GM12878 (cell line): ENCODE measurements at places on chromosomes 11 and 22. TPM values are rescaled to one million over a fixed set of nuclear protein-coding genes. Genes with fewer than 3 reads are reported as not detected.
A peak's percentile ranks its signal among the peaks of the same experiment; 100 is the strongest.

Gene MIEF1
- total RNA-seq: 50.9 and 52.3 TPM in 2 replicates

DNA sequence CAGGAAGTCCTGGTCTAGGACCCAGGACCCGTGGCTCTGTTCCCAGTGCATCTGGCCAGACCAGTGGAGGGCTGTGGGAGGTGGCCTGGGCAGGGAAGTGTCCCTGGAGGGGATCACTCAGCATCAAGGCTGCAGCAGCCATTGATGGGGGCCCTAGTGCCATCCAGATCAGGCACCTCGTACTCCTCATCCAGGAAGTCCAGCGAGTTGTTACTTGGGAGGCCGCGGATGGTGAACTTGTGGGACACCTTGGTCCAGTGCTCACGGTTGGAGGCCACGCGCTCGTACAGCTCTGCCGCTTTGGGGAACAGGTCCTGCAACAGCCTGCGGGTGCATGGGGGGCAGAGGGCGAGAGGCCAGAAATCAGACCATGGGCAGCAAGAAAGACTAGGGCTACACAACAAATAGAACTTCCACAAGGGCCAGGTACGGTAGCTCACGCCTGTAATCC, 96.9 kb downstream of the PDE2A start:
- no peak for DNase-seq

- DNase-seq: no peak
Observed at GRCh38 chr11:134725716-134726639, 313.9 kb upstream of the B3GAT1 start.

- peak; percentile 66 for DNase-seq
Observed at GRCh38 chr22:30314915-30315314, 11.8 kb downstream of the TBC1D10A start.

Gene ADORA2A
- 22.9 and 23.6 TPM in 2 replicates for total RNA-seq

- no peak for DNase-seq
Observed at GRCh38 chr11:111119751-111120150, 125.8 kb upstream of the POU2AF2 start.

- no peak for DNase-seq
Observed at GRCh38 chr11:21603886-21604285, 589.0 kb upstream of the ANO5 start.

Gene PIH1D2
- 0.51 and 0.58 TPM in 2 replicates for total RNA-seq

DNA sequence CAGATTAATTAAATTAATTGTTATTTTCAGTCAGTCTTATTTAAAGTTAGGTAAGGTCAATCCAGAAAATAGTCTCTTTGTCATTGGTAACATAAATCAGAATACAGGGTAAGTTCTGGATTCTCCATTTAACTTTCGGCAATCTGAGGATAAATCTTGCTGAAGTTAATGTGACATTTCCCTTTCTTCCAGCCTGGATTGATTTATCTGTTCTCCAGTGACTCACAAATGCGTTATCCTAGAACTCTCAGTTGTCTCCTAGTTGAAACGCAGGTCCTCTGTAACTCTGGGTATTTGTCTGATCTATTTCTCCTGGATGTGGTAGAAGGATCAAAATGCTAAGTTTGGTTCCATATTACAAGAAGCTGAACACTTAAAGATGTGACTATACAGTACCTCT, 21.0 kb downstream of the OR51E1 start:
- DNase-seq: no peak

GRCh38 chr11:36354221-36355003, 58.3 kb downstream of the PRR5L start:
- peak; percentile 42 for DNase-seq

- DNase-seq: no peak
Observed at GRCh38 chr11:92504534-92504933, 279.9 kb downstream of the FAT3 start.

Gene TUT1
- 26.6 and 28.4 TPM in 2 replicates for total RNA-seq

GRCh38 chr11:122101625-122102291, 14.3 kb downstream of the BLID start:
- no peak for DNase-seq

Gene HDAC10
- total RNA-seq: 42.4 and 48.6 TPM in 2 replicates
